ENCODE measurements at places on chromosomes 2 and 18.
A peak's percentile ranks its signal among the peaks of the same experiment; 100 is the strongest.

DNA sequence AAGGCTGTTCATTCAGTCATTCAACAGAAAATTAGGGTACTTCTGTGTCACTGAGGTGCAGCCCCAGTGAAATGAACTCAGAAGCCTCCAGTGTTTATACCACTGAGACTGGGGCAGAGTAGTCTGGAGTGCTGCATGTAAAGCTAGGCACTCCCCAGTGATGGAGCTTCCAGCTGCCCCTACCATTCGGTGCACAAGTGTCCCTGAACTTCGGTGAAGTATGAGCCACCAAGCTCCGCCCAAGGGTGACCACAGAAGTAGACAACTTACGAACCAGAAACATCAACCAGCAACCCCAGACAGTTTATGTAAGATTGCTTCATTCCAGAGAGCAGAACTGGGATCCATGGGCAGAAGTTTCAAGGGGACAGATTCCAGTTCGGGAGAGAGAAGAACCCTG lies 70.6 kb upstream of the FOSL2 start:
- DNase-seq = no peak

DNA sequence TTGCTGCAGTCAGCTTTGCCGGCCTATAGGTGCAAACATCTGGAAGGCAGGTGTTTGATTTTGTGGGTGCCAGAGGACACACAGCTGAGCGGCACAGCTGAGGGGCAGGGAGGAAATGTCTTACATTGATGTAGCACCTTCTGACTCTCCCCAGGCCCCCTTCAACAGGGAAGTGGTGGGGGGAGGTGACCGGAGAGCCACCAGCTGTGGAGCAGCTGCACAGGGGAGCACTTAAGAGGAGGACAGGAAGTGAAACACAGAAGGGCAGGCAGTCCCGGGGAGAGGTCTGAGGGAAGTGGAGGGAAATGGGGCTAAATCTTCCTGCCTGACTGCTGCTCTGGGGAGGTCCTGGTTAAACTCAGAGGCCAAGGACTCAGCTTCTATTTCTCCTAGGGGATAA lies 409.1 kb downstream of the TNS1 start:
- no peak for DNase-seq

DNA sequence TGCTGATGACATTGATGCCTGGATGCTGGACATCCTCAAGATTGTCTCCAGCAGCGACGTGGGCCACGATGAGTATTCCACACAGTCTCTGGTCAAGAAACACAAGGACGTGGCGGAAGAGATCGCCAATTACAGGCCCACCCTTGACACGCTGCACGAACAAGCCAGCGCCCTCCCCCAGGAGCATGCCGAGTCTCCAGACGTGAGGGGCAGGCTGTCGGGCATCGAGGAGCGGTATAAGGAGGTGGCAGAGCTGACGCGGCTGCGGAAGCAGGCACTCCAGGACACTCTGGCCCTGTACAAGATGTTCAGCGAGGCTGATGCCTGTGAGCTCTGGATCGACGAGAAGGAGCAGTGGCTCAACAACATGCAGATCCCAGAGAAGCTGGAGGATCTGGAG lies 94.1 kb upstream of the EML6 start:
- no peak for DNase-seq

DNA sequence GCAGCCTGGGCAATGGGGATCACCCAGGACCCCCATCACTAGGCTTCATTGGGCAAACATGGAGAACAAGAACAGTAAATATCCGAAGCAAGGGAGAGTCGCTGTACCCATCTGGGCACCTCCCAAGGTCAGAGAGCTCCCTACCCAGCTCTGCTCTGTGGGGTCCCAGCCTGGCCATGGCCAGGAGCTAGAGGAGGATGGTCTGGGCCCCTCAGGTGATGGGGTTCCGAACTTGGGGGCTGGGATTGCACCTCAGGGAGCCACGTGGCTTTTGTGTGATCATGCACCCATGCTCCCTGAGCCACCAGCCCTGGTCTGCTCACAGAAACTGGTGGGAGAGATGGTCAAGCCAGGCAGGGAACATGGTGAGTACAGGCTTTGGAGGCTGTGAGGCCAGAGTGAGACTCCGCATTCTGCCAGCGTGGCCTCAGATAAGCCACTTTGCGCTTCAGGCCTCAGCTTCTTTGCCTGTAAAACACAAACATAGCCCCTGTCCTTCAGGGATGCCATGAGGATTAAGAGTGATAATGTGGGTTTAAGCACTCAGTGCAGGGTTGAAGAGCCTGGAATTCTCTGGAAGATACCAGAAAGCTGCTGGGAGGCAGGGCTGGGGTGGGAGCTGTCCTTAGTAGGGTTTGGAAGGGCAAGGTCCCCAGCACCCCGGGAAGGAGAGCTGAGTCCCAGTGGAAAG lies 3.0 kb upstream of the NMUR1 start:
- DNase-seq = no peak

GRCh38 chr18:11119959-11120587 lies 29.3 kb downstream of the PIEZO2 start:
- no peak for DNase-seq

GRCh38 chr2:19100570-19100969 lies 257.9 kb downstream of the OSR1 start:
- no peak for DNase-seq

DNA sequence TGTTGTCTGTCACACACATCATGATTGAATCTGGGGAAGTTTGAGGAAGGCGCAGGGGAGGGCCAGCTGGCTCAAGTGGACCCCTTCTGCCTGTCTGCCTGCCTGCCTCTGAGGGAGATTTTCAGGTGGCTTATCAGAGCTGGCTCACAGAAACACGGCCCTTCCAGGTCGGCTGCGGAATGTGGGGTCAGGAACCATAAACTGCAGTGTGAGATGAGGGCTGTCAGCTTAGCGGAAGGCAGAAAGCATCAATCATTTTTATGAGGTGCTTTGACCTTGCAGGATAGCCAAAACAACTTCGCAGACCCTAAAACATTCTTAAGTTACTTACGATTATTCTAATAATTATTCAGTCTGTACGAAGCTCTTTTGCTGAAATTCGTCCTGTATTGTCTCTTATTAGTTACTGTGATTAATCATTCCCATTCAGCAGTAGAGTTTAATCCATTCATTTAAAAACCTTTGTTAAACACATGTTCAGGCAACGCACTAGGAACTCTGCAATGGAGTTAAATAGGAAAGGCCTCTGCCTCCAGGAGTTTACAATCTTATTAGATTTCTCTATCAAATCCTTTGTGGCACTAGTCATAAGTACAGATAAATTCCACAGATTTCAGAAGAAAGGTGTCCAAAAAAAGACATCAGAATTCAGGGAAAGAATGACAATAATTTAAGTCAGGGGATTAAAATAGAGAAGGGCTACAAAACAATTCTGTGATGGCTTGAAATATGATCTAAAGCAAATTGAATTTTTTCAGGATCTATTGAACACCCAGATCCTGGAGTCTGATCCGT lies 371.6 kb downstream of the HRH4 start:
- peak; percentile 28 for DNase-seq

DNA sequence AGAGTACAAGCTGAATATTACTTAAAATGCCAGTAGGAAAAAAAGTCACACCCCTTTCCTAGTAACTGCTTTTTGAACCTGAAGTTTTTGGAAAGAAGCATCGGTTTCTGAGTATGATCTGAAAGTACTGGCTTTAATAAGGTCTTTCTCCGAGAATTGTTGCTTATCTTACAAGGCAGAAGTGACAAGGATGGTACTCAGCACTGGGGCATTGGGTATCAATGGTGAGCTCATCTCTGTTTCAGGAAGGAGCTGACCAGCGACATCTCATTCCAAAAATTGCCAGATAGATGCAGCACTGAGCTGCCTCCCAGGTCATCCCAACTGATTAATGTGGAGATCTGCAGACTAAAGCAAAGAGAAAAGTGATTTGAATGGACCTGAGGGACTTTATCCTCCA lies 85.4 kb downstream of the FMNL2 start:
- no peak for DNase-seq

DNA sequence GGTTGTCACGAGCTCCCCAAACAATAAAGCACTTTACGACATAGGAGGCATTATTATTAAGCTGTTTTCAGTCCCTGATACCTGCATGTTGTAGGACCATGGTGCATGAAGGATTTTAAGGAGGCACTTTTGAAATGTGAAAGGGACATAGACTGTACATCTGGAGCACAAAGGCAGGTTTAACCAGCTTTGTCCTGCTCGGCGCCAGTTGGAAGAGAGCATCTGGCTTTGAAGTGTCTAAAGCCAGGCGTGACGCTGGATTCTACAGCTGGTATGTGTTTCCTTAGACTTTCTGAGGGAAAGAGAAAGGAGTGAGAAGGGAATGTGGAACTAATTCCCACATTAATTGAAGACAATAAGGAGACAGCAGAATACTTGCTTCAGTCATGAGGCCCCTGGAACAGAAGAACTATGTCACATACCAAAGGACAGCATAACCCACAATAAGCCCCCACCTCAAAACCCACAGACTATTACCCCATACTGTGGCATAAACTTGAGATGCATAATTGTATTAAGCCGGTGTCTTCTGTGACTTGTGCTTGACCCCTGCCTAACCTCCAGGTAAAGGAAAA lies 381.0 kb upstream of the MEX3C start:
- DNase-seq = no peak

DNA sequence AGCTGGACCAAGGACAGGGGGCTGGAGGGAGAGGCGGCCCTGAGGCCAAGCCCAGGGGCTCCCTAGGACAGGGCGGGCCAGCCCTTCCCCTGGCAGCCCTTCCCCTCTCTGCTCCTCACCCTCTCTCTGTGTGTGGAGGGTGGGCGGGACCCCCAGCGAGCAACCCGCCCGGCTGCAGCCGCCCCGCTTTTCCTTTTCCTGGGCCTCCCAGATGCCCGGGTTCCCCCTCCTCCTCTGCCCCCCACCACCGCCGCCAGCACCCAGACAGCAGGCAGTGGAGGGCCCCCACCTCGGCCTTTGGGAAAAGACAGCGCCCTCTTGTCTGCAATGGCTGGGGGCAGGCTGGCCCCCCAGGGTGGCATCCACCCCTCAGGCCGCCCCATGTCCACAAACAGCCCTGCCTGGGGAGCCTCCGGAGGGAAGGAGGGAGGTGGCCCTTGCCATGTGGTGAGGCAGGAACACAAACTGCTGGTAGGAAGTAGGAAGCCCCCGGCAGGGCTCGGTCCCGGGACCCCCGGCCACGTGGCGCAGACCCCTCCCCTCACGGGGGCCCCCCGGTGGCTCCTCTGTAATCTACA lies 135.1 kb upstream of the CTDP1 start:
- DNase-seq = peak; percentile 21

DNA sequence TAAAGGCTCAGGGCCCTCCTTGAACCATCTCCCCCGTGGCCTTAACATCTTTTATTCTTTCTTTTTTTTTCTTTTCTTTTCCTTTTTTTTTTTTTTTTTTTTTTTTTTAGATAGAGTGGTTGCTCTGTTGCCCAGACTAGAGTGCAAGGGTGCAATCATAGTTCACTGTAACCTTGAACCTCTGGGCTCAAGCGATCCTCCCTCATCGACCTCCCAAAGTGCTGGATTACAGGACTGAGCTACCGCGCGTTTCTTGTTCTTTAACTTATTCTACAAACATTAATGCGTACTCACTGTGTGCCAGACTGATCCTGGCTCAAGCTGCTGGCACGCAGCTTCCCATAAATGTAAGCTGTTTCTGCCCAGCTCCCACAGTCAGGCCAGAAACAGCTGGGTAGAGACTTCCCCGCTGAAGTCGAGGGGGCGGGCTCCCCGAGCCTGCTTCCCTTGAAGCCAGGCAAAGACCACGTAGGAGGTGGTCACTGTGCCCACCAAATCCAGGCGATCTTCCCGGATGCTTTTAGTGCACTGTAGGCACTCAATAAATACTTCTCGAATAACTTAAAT lies 29.2 kb upstream of the ATP6V1B1 start:
- DNase-seq = peak; percentile 4

- no peak for DNase-seq
Measured at GRCh38 chr2:12008425-12009061, 262.1 kb downstream of the LPIN1 start.

DNA sequence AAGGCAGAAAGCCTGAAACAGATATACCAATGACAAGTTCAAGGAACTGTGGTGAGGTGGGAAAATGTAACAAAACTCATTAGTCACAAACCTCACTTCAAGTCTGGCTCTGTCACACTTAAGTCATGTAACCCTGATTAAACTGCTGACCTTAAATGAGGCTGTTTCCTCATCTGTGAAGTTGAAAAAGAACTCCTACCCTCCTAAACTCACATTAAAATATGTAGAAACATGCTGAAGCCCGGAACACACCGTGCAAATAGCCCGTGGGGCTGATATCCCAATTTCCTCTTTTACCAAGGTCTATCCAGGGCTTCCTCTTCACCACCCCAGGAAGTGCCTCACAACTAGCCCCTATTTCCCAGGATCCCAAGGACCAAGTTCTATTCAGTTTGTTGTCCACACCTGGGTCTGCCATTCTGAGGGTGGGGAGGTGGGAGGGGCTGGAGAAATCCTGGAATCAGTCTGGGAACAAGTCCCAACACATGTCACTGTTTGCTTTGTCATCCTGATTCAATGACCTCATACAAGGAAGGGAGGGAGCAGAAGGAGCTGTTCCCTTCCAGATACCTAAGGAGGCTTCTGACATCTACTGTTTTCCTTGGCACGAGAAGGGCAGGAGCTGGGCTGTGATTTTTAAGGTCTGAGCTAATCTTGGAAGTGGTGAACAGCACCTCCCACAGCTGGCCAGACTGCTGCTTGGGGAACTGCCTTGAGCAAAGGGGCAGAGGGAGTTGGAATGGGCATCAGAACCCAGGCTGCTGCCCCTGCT lies 42.3 kb downstream of the SLC4A1AP start:
- peak; percentile 90 for DNase-seq

- peak; percentile 23 for DNase-seq
Measured at GRCh38 chr18:33581856-33582255, 3.8 kb downstream of the ASXL3 start.

DNA sequence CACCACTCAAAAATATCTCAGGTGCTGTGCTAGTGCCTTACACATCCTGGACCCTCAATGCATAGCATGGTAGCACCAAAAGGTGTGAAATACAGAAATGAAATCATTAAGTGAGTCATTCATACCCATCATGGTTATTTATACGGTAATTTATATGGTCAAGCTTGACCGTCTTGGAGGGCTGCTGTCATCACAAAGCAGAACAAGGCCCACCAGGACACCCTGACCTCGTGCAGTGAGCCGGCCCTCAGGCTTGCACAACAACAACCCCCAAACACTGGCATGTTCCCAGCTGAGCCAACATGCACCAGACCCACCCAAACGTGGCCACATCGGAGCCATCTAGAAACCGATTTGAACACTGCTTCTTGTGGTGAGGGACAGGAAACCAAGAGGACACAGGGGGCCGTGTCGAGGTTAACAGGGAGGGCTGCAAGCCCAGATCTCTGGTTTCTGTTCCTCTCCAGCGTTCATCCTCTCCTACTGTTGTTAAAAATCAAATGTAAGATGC lies 378.5 kb upstream of the ID2 start:
- peak; percentile 64 for DNase-seq

- DNase-seq = peak; percentile 11
Measured at GRCh38 chr2:71620851-71621251, 167.5 kb downstream of the DYSF start.

DNA sequence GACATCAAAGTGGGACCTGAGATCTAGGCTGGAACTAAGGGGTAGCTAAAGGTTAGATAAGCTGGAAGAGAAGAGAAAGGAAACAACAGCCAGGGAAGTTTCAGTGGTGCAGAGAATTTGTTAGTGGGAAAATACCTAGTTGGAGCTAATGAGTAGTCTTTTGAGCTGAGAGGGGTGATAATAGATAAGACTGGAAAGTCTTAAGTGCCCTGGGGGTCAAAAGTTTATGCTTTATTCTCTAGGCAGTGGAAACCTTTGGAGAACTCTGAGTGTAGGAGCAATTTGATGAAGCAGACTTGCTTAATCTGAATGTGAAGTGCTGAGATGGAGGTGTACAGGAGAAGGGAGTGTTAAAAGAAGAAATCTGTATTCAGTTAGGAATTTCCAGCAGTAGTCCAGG lies 90.8 kb downstream of the CPS1 start:
- no peak for DNase-seq

- DNase-seq = no peak
Measured at GRCh38 chr18:3869848-3870247, 419.9 kb downstream of the TGIF1 start.

All from stomach (tissue), 19 donors.